ENCODE measurements at places on chromosomes 1 and 21.

- no peak for DNase-seq
These were observed 23.2 kb upstream of the BECN2 start for GRCh38 chr1:241934201-241934848.

GRCh38 chr1:22177354-22178003, 34.6 kb upstream of the WNT4 start:
- DNase-seq = no peak

DNA sequence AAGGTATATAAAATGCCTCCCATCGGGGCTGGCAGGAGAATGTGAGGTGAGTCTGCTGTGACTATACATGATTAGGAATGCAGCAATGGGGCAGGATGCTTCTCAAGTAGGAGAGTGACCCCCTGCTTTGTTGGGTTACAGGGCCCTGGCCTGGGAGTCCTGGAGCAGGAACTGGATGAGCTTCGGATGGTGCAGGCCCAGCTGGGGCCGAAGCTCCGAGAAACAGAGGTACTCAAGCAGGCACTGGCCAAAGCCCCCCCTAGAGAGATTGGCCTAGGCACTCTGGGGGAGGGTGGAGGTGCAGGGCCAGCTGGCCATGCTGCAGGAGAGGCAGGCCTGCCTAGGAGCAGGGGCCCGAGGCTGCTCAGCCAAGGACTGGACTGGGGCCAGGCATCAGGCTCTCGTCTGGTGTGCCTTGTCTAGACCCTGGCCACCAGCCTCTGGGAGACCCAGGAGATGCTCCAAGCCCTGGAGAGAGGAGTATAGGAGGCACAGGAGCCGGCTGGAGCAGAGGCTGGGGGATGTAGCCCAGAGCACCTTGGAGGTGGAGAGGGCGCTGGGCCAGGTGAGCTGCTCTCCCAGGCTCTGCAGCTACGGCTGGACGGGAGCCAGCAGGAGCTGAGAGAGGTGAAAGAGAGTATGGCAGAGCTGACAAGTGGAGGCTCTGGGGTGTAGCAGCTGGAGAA, 32.8 kb upstream of the PKP1 start:
- no peak for DNase-seq

GRCh38 chr1:53278298-53278725, 40.0 kb upstream of the MAGOH start:
- peak; percentile 69 for DNase-seq

DNA sequence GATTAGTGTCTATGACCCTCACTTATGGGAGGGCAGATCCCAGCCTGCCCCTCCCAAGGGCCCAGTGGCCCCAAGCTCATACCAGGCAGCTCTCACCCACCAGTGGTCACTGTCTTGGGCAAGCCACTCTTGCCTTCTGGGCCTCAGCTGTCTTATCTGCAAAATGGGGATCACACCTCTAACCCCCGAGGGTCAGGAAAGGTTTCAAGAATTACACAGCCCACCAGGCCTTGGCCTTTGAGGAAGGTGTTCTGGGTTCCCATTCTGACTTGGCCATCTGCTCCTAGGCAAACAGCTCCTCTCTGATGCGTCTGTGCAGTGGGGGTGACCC, 16.8 kb downstream of the RUNX3 start:
- no peak for DNase-seq

- DNase-seq = no peak
These were observed 31.8 kb downstream of the SLC2A1 start for GRCh38 chr1:42926879-42927242.

Measured in activated T-helper 1 cell treated with anti-CD3 and anti-CD28 coated beads, Interleukin-2, amount 50 U/mL, for 16 hours (primary cell).